HT-29 (cell line): ENCODE measurements at places on chromosomes 3 and 15.

DNA sequence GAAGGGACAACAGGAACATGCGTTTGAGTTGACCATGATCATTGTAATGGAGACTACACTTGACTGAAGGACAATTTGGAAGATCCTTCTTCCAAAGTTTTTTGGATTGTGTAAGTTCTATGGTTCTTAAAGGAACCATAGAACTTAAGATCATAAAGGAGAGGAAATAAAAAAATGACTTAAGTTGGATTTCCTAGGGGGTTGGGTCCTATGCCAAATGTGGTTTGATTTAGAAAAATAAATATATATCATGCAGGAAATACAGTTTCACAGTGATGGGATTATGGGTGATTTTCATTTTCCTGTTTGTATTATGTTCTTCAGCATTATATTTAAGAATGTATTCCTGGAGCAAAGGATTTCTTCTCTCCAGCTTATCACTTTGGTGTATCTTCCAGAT lies 305.5 kb upstream of the DPH6 start:
- no peak for DNase-seq

DNA sequence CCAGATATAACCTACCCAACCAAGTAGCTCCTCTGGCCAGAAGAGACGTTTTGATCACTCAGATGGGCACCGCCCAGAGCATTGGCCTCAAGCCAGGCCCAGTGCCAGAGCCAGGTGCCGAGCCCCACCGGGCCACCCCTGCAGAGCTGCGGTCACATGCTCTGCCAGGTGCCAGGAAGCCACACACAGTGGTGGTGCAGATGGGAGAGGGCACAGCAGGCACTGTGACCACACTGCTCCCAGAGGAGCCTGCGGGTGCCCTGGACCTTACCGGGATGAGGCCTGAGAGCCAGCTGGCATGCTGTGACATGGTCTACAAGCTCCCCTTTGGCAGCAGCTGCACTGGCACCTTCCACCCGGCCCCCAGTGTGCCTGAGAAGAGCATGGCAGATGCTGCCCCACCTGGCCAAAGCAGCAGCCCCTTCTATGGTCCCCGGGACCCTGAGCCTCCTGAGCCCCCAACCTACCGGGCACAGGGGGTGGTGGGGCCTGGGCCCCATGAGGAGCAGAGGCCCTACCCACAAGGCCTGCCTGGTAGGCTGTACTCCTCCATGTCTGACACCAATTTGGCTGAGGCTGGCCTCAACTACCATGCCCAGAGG lies 19.1 kb upstream of the APEH start:
- DNase-seq, result no peak

DNA sequence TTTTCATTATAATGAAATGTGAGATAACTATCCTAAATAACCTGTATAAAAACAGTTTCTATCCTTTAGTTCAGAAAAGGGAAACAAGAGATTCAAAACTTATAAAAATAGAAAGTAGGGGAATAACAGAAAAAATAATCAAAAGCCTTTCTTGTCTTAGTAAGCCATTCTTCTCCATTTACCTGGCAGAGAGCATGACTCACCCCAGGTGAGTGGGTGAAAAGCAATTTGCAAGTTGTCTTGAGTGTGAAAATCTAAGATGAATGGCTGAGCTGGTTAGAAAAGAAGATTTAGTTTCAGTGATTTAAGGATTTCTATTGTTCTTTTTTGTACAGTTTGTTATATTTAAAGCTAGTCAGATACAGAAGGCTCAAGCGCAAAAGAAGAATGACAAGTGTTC lies 702.0 kb downstream of the GRM7 start:
- DNase-seq, result no peak

GRCh38 chr3:89964347-89964746 lies 856.9 kb downstream of the EPHA3 start:
- no peak for DNase-seq

DNA sequence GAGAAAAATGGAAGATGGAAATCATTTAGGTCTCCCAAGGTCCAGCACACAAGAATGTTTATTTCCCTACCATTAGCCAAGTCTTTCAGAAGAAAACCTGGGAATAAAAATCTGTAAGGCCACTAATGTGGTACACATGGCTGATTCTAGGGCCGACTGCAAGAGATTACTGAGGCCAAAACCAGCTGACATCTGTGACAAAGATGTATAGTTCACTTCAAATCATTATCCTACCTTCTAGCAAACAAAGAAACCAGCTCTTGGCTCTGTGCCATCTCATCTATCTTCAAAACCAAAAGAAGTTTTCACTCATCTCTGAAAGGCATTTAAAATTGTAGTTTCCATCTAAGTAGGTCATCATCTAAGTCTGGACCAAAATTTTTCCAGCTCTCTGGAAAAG lies 43.9 kb downstream of the ERC2 start:
- DNase-seq, result no peak

DNA sequence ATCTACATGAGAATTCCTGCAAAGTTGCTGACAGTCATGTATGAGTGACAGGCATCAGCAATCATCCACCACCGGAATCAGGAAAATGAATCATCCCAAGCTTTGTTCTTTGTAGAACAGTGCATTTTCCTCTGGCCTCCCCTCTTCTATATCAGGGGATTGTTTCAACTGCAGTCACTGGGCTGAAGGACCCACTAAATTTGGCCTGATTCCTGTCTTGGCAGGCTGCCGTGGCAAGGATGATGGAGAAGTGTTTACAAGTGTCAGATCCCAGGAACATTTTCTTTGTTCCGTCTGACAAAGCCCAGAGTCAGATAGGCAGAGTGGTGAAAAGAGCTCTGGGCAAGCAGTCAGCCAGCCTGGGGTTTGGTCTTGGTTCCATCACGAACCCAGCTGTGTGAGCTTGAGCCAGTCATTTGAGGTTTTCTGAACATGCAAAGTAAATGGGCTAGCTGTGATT lies 175.1 kb upstream of the TSC22D2 start:
- DNase-seq, result no peak

DNA sequence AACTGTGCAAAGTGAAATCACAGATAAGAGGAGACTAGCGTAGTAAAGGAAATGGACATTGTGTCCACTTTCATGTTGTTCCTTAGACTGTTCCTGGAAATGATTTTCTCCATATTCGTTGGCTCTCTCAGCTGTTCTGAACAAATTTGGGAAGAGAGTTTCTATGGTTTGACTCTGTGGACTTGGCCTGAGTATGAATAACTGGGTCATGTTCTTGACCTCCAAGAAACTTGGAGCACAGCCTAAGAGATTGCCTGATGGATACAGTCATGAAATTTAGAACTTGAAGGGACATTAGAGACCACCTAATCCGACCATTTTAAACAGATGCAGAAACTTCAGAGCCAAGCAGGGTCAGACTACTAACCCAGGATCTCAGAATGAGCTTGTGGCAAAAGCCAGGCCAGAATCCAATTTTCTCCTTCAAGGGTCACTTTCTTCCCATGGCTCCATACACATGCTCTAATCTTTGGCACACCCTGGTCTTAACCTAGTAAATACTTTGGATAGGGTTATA lies 430.4 kb downstream of the RBMS3 start:
- DNase-seq, result no peak

DNA sequence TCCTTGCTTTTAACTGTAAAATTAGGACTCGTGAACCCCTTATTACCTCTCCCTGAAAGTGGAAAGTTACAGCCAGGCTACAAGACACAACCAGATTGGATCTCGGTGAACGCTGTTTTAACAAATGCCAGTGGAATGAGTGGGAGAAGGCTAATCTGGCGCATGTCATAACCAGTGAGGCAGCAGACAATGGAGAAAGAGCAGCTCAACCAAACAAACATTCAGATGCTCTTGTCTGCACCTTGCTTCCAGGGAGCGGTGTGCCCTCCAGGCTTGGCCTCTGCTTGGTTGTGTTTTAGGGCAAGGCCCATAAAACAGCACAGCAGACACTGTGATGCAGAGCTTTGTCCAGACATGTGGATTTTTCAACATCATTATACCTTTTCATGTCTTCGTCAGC lies 45.9 kb upstream of the ATP1B3 start:
- DNase-seq, result no peak

DNA sequence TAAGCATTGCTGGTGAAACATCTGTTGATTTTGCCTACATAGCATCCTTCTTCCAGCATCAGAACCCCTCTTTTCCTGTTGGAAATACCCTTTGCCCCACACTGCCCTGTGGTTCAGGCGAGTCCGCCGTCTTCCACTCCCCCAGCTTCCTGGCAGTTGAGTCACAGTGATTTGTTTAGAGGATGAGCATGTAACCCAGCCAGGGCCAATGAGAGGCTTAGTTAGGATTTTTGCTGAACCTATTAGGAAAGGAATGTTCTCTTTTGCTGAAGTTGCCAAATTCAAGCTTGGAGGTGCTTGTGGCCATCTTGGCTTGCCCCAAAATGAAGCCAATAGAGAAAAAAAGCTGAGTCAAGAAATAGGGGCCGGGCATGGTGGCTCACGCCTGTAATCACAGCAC lies 19.0 kb upstream of the MEX3B start:
- DNase-seq, result no peak

GRCh38 chr15:90165157-90165556 lies 36.0 kb upstream of the SEMA4B start:
- no peak for DNase-seq

DNA sequence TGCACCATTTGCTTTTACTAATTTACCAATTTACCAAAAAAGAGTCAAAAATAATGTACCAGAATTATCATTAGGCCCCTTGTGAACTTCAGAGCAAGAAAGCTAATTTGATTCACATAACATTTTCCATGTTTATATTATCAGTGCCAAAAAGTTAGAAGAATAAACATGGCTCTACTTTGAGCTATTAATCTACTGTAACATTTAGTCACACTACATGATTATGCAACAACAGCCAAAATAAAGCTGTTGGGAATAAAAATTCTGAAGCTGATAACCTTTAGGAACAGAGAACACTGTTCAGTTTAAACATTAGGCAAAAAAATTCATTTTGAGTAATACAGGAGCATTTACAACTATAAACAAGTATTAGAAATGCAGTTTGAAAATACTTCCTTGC lies 63.6 kb downstream of the PROS1 start:
- DNase-seq, result no peak

- no peak for DNase-seq
Measured at GRCh38 chr3:64223791-64224745, 1.2 kb downstream of the PRICKLE2 start.

DNA sequence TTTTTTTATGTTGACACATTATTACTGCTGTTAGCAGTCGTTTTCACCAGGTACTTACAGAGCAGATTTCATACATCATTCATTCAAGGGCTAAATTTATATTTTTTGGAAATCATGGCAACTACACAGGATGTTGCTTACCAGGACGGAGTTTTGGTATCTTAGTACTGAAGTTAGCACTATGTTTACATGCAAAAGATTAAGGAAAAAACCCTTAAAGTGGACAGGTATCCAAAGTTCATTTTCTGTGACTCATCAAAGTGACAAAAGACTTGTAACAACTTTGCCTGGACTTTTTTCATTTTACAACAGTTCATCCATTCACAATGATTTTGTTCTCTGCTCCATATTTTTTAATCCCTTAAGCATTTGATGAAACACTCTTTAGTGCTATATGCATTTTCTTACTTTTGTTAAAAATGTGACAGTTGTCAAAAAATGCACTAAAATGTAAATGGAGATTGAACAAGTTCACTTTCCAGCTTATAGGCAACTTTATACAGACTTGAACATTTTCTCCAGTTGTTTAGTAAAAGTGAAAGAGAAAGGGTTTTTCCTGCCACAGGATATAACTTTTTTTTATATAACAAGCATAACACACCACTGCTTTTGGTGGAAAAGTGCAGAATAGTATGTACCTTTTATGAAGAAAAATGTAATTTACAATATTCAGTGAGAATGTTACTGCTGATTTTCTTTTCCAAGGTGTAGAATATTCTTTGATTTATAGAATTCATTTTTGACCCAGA lies 104.1 kb downstream of the STT3B start:
- no peak for DNase-seq
